ENCODE measurements at places on chromosomes 16 and 17. TPM values are rescaled to one million over a fixed set of nuclear protein-coding genes. Genes with fewer than 3 reads are reported as not detected.

GRCh38 chr17:70181376-70181775 is 12.0 kb downstream of the KCNJ2 start:
- DNase-seq = no peak

DNA sequence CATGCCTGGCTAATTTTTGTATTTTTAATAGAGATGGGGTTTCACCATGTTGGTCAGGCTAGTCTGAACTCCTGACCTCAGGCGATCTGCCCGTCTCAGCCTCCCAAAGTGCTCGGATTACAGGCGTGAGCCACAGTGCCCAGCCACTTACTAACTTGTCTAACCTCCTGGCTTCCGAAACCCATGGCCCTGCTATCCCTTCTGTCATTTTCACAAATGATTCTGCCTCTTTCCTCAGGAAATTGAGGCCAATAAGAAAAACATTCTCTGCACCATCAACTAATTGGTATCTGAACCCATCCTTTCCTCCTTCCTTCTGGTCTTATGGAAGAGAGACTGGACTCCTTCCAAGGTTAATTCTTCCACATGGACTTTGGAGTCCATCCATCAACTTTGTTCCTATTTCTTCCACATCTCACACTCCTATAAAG is 27.9 kb upstream of the TNRC6A start:
- DNase-seq = no peak

Gene ANKS3
- 24.9 TPM for total RNA-seq

DNA sequence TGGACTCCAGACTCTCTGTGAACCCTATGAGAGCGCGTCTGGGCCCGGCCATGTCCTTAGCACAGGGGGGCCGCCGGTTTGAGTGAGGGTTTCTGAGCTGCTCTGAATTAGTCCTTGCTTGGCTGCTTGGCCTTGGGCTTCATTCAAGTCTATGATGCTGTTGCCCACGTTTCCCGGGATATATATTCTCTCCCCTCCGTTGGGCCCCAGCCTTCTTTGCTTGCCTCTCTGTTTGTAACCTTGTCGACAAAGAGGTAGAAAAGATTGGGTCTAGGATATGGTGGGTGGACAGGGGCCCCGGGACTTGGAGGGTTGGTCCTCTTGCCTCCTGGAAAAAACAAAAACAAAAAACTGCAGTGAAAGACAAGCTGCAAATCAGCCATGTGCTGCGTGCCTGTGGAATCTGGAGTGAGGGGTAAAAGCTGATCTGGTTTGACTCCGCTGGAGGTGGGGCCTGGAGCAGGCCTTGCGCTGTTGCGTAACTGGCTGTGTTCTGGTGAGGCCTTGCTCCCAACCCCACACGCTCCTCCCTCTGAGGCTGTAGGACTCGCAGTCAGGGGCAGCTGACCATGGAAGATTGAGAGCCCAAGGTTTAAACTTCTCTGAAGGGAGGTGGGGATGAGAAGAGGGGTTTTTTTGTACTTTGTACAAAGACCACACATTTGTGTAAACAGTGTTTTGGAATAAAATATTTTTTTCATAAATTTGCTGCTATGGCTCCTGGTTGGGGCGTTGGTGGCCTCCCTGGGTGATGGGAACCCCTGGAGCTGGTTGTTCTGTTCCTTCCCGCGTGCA is 23.1 kb downstream of the STAT5A start:
- DNase-seq = no peak

DNA sequence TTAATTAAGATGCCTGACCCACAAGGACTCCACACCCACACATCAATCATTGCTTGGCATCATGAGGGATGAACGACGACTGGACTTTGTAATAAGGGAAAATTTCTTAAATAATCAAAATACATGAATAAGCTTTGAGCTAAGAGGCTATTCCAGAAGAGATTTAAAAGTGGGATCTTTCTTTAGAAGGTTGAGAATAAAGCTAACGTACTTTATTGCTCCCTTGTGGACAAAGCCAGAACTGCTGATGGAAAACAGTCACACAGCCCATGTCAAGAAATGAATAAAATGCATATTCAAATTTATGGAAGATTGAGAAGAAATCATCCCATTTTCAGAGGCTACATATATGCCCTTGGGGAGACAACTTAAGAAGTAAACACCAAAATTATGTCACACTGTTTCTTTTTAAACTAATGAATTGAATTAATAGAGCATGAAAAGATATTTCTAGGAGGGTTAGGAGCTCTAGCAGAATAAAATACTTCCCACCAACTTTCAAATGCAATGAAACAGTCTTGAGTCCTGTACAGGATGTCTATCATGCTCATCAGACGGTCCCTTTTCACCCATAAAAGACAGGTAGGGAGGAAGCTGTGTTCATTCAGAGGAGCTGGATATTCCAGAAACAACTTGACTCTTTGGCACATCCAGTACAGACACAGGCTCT is 60.2 kb upstream of the PHOSPHO1 start:
- DNase-seq = no peak

Gene KRTAP4-1
- not detected for total RNA-seq

All from chondrocyte (in vitro differentiated cells).